Heart left ventricle (tissue), 16 donors: ENCODE measurements at places on chromosomes 2 and 18.

DNA sequence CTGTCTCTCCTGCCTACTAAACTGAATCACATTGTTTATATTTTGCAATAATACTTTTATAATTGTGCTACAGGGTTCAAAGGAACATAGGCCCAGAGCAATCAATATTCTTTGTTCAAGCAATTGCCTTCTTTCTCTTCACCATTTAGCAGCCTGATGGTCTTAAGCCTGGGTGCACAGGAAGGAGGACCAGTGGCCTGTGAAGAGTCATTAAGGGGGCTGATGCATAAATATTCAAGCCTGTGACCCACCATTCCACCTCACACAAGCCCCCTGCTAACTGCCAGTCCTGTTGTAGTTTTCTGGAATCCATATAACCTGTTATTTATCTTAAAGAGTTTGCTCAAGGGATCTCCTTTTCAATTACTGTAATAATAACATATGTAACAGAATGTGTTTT, 56.0 kb downstream of the ABCA12 start:
- DNase-seq = no peak

DNA sequence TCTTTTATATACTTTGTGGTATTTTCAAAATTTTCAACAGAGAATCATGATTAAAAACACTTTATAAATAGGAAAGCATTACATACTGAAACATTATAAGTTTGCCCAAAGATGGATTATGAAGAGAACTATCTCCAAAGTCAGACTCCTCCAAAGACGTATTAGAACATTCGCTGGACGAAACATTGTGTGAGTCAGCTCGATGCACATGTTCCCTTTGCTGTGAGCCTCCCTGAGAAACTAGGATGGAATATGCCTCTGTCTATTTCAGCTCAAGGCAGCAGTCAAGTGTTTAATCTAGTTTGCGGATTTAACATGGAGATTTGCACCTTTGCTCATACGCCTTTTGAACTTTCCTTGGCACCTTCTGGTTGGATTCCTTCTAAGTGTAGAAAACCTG, 92.2 kb upstream of the NCKAP5 start:
- no peak for DNase-seq

- DNase-seq = no peak
Observed at GRCh38 chr18:67864677-67865340, 348.3 kb upstream of the DSEL start.

GRCh38 chr2:1055014-1055595, 104.5 kb downstream of the SNTG2 start:
- no peak for DNase-seq

GRCh38 chr18:69518989-69519388, 118.3 kb downstream of the DOK6 start:
- no peak for DNase-seq

GRCh38 chr2:163731735-163732134, 4.1 kb downstream of the FIGN start:
- DNase-seq = no peak

DNA sequence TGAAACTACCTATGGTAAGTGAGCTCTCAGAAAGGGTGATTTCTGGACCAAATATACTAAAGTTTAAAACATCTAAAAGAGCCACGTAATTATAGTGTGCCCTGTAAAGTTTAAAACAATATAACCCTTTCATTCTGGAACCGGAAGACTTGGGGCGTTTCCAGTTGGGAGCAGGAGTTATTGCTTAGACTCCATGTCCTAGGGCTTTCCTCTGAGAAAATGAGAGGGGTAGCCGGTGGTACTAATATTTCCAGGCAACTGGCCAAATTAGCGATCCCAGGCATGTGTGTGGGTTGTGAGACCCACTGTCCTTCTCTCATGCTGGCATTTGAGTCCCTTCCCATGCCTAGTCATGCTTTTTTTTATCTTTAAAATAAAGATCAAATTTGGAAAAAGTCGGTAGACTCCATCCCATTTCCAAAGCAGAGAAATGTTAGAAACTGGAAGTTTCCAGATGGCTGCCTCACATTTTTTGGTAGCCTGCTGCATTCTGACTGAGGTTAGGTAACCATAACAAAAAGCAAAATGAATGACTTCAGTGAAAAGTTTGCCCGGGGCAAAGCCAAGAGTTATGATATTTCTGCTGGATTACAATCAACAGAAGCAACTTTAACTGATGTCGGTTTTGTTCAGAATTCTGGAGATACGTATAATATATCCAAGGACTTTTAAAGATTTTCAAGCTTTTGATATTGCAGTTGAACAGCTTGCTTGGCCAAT, 227.4 kb downstream of the SS18 start:
- no peak for DNase-seq

- DNase-seq = no peak
Observed at GRCh38 chr2:1136846-1137245, 186.2 kb downstream of the SNTG2 start.
